NCI-H1417 treated with DMSO at 0.1 percent for 48 hours (cell line): ENCODE measurements at places on chromosomes 16 and 17.

- no peak for DNase-seq
These were observed 80.7 kb downstream of the HS3ST3A1 start for GRCh38 chr17:13520899-13521572.

DNA sequence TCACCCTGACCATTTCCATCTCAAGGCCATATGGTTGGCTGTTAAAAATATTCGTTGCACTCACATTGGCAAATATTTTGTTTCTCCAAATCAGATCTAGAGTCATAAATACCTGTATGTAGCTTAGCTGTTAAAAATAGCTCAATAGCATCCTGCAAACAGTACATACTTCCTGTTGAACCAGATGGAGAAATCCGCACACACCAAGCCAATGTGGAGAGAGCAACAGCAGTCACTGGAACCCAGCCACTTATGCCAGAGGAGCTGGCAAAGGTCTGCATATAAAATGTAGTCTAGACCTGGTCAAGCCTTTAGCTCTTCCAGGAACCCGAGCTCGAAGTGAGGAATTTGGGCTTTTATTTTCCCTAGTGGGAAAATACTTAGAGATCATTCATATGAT, 146.4 kb upstream of the KCNJ16 start:
- DNase-seq, result no peak

- no peak for DNase-seq
These were observed 88.3 kb upstream of the DNAH17 start for GRCh38 chr17:78665387-78665951.

- no peak for DNase-seq
These were observed 1.3 kb downstream of the TIMP2 start for GRCh38 chr17:78923660-78924453.

GRCh38 chr17:2215616-2216364, 87.8 kb downstream of the SMG6 start:
- DNase-seq, result no peak

DNA sequence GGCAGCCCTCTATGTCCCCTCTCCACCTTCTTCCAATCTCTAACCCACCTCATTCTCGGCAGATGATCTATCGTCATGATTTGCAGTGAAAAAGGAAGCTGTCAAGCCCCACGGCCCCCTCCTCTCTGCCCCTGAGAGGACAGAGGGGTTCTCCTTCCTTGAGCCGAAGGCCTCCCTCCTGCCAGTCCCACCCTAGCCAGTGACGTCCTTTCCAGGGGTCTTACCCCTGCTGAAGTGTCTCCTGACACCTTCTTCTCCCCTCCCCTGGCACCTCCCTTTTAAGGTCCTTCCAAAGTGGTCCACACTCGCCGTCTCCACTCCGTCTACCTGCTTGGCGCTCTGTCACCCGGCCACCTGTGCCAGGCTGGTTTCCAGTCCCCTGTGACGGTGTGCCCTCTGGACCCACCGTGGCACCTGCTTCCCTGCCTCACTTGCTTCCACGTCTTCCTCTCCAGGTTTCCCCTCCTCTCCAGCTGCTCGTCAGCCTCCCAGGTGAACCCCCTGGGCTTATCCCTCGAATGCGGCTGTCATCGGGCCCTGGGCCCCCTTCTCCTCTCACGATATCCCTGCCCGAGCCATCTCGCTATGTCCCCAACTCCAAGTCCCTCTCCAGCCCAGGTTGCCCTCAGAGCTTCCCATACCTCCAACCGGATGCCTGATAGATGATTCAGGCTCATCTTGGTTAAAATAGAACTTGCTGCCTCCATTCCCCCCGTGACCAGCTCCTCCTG, 5.7 kb downstream of the CCDC102A start:
- DNase-seq, result no peak

DNA sequence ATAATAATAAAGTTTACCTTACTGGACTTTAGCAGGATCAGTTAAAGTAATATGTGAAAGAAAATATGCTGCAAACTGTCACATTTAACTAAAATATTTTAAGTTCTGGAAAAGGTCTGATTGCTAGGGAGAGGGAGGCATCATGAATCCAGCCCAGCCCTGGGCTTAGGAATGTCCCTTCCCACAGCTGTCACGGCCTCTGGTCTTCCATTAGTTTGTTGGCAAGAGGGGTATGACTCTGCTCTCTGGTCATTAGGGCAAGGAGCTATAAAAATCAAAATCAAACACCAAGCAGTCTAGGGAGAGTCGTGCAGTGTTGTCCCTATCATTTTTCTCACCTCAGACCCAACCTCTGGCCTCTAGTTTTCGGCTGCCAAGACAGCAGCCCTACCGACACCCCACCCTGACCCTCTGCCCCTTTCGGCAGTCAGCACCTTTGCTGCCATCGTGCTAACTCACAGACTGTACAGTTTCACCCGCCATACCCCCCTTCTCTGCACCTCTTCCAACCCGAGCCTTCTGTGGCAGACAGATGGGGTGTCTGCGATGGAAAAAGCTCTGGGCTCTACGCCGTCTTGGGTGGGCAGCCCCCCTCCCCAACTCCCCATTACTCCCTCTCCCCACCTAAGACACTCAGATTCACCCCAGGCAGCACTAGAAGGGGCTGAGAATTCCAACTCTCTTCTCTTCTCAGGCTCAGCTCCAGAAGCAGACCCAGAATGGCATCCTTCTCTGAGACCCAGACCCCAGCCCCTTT, 41.4 kb downstream of the NEUROD2 start:
- no peak for DNase-seq

DNA sequence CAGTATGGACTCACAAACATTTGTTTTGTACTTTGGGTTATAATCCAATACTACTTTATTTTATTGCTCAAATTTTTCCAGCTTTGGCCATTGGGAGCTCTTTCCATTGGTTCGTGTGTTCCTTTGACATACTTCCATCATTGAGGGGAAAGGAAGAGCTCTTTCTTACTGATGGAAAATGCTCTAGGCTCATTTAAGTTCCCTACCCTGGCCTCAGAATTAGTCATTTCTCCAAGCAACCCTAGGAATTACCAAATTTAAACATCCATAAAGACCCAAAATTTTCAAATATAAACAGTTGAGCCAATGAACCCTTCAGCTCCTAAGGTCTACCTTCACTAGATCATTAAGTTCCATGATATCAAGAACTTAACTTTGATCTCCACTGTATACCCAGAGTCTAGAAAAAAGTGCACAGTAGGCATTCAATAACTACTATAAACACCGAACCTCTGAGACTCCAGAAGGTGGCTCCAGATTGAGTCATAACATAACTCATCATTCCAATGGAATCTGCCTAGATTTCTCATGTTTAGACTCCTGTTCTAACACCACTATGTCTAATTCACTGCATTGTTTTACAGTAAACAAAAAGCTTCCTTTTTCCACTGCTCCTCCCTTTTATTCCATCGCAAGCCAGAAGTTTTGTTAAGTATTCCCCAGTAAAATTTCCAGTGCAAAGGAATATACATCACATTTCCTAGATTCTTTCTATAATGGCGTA, 39.0 kb downstream of the SMURF2 start:
- no peak for DNase-seq

DNA sequence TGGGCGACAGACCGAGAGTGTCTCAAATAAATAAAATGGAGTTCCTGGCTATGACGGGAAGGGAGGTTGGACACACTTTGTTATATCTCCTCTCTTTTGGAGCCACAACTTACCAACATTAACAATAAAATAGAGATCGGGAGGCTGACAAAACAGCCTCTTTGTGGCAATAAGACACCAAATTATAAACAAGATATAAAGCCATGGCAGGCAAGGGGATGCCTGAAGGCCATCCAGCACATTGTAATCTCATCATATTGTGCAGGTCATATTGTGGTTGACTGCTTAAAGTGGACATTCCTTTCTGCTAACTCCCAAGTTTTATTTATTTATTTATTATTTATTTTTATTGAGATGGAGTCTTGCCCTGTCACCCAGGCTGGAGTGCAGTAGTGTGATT, 59.9 kb upstream of the MGAT5B start:
- DNase-seq, result no peak

- DNase-seq, result no peak
These were observed 153.6 kb downstream of the HS3ST2 start for GRCh38 chr16:22967521-22968095.

GRCh38 chr17:19374136-19374535, 4.2 kb upstream of the MAPK7 start:
- DNase-seq, result no peak

DNA sequence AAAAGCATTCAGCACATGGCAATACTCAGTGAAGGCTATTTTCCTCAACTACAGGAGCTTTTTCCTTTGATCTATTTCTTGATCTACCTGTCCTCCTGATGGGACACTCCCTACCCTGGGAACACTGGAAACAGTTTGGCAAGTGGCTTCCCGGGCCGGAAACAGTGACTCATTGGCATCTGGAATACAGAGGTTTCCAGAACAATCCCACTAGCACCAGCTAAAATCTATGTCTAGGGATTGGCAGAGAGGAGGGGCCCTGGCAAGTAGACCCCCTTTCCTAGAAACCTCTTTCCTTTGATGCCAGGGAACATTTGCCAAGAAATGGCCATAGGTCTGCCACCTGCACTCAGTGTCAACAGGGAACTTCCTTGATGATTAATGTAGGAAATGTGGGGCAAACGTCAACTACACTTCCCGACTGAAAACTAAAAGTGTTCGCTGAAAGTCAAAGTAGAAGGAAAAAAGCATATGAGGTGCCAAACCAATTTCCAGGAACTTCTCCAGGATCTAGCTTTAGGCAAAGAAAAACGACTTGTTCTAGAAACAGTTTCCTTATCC, 30.4 kb upstream of the FBXW10B start:
- no peak for DNase-seq

- DNase-seq, result no peak
These were observed 610.7 kb downstream of the KCNJ2 start for GRCh38 chr17:70780031-70780430.

DNA sequence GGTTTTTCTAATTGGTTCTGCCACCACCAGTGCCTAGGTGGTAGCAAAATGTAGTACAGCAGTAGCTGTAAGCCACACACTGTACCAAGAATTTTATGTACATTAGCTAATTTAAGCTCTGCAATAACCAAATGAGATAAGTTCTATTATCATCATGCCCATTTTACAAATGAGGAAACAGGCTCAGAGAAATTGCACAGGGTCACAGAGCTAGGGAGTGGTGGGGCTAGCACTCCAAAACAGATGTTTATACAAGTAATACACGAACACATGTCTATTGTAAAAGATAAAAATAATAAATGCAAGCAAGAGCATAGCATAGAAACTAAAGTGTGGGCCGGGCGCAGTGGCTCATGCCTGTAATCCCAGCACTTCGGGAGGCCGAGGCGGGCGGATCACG, 13.6 kb downstream of the RSAD1 start:
- no peak for DNase-seq

- no peak for DNase-seq
These were observed 75.8 kb upstream of the CNTNAP4 start for GRCh38 chr16:76201385-76201784.
